T follicular helper cell (primary cell): ENCODE measurements at places on chromosomes 3 and 15.
A peak's percentile ranks its signal among the peaks of the same experiment; 100 is the strongest.

GRCh38 chr3:37174532-37175126 is at the start of gene LRRFIP2:
Gene LRRFIP2, minus strand, starts transcription at chr3:37174582. Its CDS starts 25,599 bp downstream, at chr3:37148983.
- DNase-seq: no peak

DNA sequence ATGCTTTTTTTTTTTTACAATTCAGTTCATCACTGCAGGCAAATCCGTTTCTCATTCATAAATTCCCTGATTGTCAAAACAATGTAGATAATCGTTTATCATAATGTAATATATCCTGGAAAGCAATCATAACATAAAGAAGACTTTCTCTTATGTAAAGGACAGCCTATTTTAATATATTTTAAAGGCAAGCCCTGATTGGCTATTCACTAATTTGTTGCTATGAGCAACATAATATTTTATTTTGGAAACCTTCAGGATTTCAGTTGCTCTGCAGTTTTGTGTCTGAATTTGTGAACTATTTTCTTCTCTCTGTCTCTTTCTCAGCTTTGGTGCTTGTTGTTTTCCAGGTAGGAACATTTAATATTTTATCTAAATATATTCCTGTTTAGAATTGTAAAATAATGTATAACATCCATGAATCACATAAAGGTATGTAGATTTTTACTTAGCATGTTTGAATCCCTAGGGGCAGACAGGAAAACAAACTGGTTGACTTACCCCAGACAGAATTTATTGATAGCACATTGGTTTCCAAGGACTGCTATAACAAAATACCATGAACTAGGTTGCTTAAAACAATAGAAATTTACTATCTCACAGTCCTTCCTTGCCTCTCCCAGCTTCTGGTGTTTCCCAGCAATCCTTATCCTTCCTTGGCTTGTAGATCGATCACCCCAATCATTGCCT is 253.5 kb downstream of the CDIN1 start:
- no peak for DNase-seq

DNA sequence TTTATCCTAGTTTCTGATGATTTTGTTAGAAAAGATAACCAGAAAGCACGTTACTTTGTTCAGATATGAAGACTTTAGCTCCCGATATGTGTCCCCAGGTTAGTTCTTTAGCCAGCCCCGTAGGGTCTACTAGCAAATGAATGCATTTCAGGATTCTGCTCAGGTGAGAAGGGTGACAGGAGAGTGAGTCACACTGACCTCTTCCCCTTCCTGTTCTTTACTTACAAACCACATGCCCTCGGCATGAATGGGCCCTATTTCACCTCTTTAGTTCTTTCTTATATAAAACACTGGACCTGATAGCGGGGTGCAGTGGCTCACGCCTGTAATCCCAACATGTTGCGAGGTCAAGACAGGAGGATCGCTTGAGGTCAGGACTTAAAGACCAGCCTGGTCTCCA is 98.4 kb downstream of the SLC49A4 start:
- DNase-seq: no peak

GRCh38 chr15:78207110-78207458 is 27.3 kb downstream of the ACSBG1 start:
- DNase-seq: no peak

GRCh38 chr3:71723452-71724170 is 1.6 kb downstream of the EIF4E3 start:
- no peak for DNase-seq

- DNase-seq: peak; percentile 87
Observed at GRCh38 chr15:64010719-64011118, 35.6 kb downstream of the DAPK2 start.

GRCh38 chr3:141382571-141382970 is 14.3 kb downstream of the ZBTB38 start:
- no peak for DNase-seq

GRCh38 chr3:102036017-102036416 is 186.7 kb downstream of the NFKBIZ start:
- no peak for DNase-seq

- no peak for DNase-seq
Observed at GRCh38 chr3:78258798-78259197, 1218.9 kb downstream of the ROBO2 start.

DNA sequence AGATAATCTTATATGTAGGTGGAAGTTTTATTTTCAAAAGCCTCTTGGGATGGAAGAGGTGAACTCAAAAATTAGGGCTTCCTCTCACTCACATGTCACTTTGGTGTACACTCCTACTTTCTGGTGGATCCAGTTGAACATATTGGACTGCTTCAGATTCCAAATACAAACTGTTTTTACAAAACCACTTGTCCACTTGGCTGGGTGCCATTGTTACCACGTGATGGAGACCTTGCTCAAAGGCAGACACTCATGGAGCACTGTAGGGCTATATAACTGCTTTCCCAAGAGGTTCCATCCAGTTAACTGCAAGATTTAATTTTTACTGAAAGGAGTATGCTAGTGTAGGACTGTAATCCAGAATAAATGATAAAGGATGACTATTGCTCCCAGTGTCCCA is 307.0 kb downstream of the EPHA6 start:
- no peak for DNase-seq

GRCh38 chr3:58657571-58658141 is 8.9 kb downstream of the FAM3D start:
- DNase-seq: no peak

DNA sequence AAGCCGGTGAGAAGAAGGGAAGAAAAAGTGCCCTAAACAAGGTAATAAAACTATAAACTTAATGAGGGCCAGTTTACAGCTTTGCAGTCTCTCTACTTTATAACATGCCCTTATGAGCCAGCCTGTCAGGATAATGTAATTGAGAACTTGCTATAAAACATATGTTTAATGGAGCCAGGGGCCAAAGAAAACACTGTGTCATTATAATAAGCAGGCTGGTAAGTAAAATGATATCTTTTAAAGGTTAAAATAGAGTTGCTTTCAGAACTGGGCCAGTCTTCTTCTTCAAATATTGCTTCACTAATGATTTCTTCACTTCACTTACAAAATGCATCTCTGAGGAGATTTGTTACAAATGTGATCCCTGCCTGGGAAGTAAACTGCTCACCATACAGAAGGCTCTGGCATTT is 192.5 kb downstream of the SHOX2 start:
- no peak for DNase-seq

- no peak for DNase-seq
Observed at GRCh38 chr3:85783291-85783690, 824.5 kb downstream of the CADM2 start.

GRCh38 chr3:161305095-161305991 is 66.0 kb downstream of the SPTSSB start:
- DNase-seq: no peak

- no peak for DNase-seq
Observed at GRCh38 chr15:73695773-73696640, 11.8 kb downstream of the CD276 start.

DNA sequence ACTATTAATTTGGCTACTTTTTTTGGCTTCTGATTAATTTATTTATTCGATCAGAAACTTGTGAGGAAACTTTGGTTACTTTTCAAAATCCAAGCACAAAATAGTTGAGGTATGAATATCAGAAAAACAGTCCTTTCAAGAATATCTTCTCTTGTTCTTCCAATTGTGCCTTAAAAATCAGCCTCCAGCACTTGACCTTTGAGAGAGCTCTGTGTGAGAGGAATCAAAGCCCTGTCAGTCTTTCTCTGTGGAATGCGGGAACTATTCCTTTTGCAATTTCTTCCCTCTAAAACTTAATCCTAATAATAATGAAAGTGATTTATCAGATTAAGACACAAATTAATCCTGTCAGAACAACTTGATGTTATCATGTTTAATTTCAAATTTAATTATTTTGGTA is 185.9 kb downstream of the ABHD5 start:
- DNase-seq: no peak

GRCh38 chr3:4375911-4376310 is 72.7 kb downstream of the SETMAR start:
- DNase-seq: no peak

DNA sequence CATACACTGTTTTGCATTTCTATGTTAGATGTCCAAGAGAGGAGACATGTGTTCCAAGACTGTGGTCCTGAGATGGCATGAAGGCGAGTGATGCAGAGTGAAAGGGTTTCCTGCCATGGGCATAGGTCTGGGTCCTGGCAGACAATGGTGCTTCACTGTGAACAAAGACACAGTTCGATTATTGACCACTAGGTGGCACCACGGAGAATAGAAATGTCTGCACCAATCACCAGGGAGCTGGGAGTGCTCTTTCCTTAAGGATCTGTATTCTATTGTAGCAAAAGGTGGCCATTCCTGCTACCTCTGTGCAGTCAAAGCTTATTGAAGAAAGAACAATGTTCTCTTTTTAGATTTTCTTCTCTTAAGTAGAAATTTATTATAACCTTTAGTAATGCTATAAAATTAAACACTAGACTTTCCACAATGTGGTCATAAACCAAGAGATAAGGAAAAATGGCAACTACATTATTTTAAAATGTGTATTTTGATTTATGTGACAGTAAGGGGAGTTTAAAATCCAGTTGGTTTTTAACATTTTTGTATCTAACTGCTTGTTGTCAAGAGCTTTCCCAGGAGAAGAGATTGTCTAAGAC is 88.7 kb downstream of the GABRG3 start:
- no peak for DNase-seq

DNA sequence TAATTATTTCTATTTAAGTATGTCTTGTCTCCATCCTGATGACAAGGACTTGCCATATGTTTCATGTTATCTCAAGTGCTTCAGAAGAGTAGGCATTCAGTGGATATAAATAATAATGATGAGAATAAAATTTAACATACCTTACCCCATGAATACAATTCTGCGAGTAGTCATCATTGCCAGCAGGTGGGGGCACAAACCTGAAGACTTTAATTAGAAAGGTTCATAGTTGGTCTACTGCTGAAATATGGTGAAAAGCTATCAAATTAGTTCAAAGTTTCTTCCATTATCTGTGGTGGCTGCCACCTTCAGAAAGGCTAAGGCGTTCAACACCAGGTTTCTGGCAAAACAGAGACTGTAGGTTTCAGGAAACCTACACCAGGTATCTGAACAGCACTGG is 100.9 kb downstream of the P3H2 start:
- DNase-seq: no peak

- no peak for DNase-seq
Observed at GRCh38 chr3:171379281-171379680, 80.9 kb downstream of the TNIK start.

DNA sequence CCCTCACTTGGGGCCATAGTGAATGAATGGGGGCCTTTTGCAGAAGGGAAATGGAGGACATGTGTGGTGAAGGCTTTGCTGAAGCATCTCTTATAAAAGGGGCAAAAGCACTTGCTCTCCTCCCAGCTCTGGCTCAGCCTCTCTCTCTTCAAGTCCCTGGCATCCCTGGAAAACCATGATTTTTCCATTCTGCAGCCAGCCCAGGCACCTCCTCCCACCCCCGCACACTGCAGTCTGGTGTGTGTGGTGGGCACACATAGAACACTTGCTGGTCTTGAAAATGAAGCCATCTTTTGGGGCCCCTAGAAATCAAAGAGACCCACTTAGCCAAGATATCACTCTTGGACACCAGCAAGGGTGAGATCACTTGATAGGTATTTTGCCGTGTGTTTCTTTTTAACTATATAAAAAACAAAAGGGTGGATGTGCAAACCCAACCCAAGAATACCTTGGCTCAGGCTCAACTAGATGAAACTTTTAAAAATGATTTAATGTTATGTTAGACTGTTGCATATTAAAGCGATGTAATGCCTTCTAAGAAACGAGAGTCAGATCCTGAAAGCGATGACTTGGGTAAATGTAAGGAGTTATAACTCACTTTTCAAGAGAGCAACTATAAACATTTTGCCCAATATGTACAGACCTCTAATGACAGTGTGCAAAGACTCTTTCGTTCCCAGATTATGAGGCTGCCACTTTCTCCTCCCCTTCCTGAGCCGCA is 16.4 kb upstream of the ALDH1A3 start:
- no peak for DNase-seq

DNA sequence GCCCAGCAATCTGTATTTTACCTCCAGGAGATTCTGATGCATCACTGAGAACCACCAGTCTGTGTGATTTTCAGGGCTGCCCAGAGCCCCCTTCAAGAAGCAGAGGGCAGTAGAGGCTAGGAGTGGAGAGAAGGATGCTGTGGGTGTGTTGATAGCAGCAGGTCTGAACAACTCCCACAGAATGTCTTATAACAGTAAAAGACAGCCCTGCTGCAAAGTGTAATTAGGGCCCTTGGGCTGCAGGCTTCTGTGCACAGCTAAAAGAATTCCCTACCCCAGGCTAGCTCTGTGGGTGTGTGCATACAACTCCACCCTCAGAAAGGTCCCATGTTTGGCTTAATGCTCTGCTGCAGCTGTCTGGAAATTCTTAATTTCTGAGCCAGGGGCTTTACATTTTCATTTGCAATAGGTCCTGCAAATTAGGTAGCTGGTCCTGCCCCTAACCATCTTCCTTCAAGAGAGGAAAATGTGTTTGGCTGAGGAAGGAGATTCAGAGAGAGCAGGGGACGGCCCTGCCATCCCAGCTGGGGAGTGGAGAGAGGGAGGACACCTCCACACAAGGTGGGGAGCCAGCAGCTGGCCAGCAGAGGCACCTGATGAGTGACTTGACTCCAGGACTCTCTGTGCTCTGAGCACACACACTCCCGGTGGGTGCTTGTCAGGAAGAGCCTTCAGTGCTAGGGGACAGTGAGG is 43.2 kb upstream of the RAB6B start:
- DNase-seq: no peak

GRCh38 chr3:30778933-30779332 is 115.5 kb downstream of the GADL1 start:
- no peak for DNase-seq

DNA sequence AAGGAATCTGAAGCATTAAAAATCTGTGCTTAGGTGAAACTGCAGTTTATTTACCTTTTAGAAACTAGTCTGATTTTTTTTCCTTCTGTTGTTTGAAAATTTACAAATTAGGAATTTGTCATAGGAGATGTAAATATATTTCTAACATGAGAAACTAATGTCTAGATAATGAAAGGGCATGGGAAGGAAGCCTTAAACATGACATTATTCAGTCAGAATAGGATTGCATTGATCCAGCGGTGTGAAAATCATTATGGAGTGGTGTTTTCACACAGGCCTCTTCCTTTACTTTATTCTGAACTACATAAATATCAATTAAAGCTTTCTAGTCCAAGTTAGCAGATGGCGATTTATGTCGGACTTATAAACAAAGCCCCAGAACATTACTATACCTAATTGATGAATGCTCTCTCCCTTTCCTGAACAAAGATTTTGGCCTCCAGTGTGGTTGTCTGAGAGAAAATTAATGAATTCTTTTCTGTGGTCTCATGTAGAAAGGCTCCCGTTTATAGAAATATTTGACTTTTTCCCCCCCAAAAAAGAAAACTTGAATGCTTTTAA is 37.9 kb downstream of the FNDC3B start:
- DNase-seq: no peak
